ENCODE measurements at places on chromosomes 7 and 10.
A peak's percentile ranks its signal among the peaks of the same experiment; 100 is the strongest.

- no peak for DNase-seq
- no peak overlapping the region for H3K4me3 ChIP-seq
- no peaks in the 10 kb centered on the region for H3K36me3 ChIP-seq
- H3K4me1 ChIP-seq, result no peaks in the 10 kb centered on the region
These were observed 41.1 kb downstream of the FAM20C start for GRCh38 chr7:233249-234035.

DNA sequence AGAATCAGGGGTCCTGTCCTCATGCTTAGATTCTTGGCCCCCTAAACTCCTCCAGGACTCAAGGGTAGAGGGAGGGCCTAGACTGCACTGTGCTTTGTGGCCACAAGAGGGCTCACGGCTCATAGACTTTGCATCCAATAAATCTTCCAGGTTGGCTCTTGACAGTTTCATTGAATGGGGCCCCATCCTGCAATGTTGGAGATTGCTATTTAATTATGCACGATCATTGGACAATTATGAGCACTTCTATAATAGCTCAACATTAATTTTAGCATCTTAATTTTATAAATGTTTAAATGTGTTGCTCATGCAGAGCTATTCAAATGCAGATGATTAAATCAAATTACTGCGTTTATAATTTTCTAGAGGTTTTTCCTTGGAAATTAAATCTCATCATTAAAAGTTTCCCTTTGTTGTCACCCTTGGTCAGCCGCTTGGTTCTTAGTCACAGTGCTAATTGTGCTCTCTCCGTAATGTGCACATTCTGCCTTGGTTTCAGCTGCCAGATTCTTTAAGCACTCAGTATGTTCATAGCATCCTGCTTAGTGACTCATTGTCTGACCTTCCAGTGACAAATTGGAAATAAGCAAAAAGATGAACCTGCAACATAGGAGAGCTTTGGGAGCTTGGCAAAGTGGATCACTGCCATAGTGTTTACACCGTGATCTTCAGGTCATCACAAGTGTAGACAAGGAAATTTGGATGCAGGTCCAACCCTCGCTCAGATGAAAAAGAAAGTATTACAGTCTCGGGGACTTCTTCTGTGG is 33.4 kb upstream of the PLPP4 start:
- H3K4me3 ChIP-seq, result no peak overlapping the region
- peaks cover 9% of the 10 kb centered on the region for H3K27me3 ChIP-seq
- H3K4me1 ChIP-seq, result no peaks in the 10 kb centered on the region
- peak; percentile 28 for DNase-seq
- H3K36me3 ChIP-seq, result no peaks in the 10 kb centered on the region

- H3K36me3 ChIP-seq, result peaks cover 5% of the 10 kb centered on the region
- H3K27ac ChIP-seq, result no peak overlapping the region
- peaks cover 8% of the 10 kb centered on the region for H3K4me1 ChIP-seq
- H3K27me3 ChIP-seq, result peaks cover 9% of the 10 kb centered on the region
- no peak overlapping the region for H3K4me3 ChIP-seq
- no peak for DNase-seq
These were observed 61.2 kb downstream of the OAT start for GRCh38 chr10:124357561-124357885.

DNA sequence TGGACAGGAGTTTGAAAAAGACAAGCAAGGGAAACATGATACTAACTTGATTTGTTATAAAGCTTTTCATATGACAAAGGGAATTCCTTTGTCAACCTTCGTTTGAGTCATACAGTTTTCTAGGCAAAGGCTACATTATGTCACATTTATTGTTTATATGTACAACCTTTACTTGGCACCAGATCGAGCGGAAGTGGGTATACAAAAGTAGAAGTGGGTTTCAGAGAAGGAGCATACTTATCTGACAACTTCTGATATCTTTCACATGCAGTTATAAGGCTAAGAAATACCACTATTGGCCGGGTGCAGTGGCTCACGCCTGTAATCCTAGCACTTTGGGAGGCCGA is 11.0 kb downstream of the STMP1 start:
- H3K4me3 ChIP-seq, result no peak overlapping the region
- no peak for DNase-seq
- peak overlapping the region; percentile 11 for H3K27ac ChIP-seq
- H3K4me1 ChIP-seq, result peaks cover 33% of the 10 kb centered on the region

- peaks cover 30% of the 10 kb centered on the region for H3K27me3 ChIP-seq
- H3K4me1 ChIP-seq, result peaks cover 7% of the 10 kb centered on the region
- H3K27ac ChIP-seq, result no peak overlapping the region
- H3K4me3 ChIP-seq, result peak overlapping the region; percentile 70
- peaks cover 3% of the 10 kb centered on the region for H3K36me3 ChIP-seq
These were observed 959 bp upstream of the ATRNL1 start for GRCh38 chr10:115092258-115092554.

- no peak for DNase-seq
- H3K4me1 ChIP-seq, result no peaks in the 10 kb centered on the region
- H3K27ac ChIP-seq, result no peak overlapping the region
- H3K27me3 ChIP-seq, result no peaks in the 10 kb centered on the region
These were observed 517.2 kb upstream of the CNTNAP2 start for GRCh38 chr7:145599376-145599775.

DNA sequence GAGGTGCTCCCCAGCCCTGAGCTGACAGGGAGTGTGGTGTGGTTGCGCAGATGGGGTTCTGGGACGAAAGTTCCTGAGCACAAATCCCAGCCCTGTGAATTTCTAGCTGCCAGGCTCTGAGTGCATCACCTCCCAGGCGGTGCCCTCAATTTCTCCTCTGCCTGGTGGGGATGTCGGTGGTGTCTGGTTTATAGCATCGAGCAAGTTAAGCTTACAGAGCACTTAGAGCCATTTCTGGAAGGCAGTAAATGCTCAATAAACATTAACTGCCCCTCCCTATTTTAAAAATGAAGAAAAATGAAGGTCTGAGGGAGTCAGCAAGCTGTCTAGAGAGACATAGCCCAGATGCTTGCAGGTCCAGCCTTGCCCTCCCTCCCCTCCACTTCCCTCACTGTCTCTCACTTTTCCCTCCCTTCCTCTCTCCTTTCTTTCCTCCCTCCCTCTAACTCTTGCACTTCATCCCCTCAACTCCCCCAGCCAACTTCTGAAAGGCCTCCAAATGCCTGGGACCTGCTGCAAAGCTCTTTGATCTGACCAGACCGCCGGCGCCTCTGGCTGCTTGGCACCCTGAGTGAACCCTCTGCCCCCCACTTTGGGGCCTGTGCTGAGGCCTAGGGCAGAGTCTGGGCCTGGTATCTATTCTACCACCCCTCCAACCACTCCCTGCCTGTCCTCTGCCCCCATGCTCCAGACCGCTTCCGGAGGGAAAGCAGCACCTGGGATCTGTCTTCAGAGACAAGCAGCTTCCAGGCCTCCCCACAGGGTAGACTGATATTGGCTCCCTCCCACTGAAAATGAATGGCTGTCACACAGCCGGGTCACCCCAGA is 438.3 kb downstream of the RPS24 start:
- H3K27ac ChIP-seq, result no peak overlapping the region
- H3K4me3 ChIP-seq, result no peak overlapping the region
- no peaks in the 10 kb centered on the region for H3K36me3 ChIP-seq
- H3K4me1 ChIP-seq, result peaks cover 9% of the 10 kb centered on the region
- DNase-seq, result no peak

DNA sequence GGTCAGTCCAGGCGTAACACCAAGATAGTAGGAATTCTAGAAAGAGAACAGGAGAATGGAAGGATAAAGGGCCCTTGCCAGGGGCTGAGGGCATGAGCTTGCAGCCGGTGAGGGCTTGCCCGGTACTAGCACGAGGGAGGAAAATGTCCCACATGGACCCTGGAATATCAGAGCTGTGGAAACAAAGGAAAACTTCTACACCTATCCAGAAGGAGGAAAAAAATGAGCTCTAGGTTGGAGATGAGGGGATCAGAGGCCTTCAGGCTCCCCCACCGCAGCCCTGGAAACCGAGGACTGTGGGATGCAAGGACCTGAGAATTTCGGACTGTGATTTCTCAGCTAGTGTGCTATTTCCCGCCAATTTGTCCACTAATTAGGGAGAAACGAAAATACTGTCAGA is 22.1 kb downstream of the RAMP3 start:
- H3K27ac ChIP-seq, result no peak overlapping the region
- peaks cover 2% of the 10 kb centered on the region for H3K27me3 ChIP-seq
- no peak overlapping the region for H3K4me3 ChIP-seq
- no peaks in the 10 kb centered on the region for H3K4me1 ChIP-seq
- H3K36me3 ChIP-seq, result no peaks in the 10 kb centered on the region

DNA sequence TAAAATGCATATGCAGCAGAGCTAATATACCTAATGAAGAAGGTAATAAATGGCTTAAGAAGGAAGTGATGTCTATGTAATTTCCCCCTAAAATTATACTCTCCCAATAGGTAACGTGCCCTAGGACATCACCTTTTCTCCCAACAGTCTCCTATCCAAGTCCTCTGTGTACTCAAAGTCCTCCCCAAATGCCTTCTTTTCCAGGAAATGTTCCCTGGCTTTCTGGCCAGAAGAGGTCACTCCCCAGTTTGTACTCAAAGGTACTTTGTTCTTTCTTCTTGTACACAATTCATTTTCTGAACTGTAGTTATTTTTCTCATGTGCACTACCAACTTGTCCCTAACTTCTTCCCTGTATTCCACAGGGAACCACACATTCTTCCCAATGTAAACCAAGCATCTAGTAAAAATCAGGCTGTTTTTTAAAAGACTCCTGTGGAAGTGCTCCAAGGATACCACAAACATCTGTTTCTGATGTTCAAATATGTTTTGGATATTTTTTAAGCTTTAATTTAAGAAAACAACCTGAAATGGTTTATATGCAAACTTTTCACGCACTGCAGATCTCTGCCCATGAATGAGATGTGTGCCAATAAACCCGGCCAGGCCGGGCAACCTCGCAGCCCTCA is 262.3 kb upstream of the KLF14 start:
- peaks cover 95% of the 10 kb centered on the region for H3K4me1 ChIP-seq
- H3K27me3 ChIP-seq, result peaks cover 7% of the 10 kb centered on the region
- H3K27ac ChIP-seq, result peak overlapping the region; percentile 87
- DNase-seq, result no peak

DNA sequence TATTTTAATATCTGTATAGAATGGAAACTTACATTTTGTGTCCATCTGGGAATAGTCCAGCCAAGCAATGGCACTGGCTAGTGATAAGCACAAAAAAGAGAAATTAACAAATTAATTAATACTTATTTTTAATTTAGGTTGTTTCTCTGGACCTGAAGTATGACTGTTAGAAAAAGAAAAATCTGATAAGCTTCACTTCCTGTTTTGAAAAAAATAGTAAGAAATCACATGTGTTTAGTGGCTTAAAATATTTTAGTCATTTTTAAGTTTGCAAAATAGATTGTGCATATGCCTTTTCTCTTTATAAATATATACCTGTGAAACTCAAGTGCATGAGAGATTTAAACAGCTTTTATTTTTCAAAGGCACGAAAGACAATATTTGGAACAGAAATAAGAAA is 50.1 kb upstream of the CREB5 start:
- H3K27me3 ChIP-seq, result peaks cover 5% of the 10 kb centered on the region
- no peak overlapping the region for H3K4me3 ChIP-seq
- H3K36me3 ChIP-seq, result no peaks in the 10 kb centered on the region

DNA sequence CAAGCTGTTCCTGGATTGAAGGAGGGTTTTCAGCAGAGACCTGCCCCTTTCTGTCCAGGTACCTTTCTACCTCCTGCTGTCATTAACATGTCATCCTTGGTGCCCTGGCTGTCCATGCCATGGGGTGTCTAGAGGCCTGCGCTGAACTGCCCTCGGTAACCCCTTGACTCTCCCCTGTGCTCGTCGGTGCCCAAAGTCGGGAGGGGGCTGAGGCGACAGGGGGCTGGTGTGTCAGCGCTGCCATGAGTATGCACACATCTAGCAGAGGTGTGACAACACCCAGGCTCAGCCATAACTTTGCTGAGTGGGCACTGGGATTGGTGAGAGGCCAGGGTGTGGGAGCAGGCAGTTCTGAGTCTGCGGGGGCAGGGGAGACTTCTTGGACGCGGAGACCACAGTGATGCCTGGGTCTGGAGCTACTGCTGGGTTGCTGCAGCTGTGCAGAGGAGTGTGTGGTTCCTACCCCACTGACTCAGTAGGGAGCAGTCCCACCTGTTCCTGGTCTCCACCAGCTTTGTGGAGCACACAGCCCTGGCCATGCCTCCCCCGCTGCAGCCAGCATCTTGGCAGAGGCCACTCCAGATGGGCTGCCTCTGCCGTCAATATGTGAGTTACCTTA is 376.2 kb upstream of the SEMA3C start:
- no peak overlapping the region for H3K27ac ChIP-seq
- H3K4me1 ChIP-seq, result no peaks in the 10 kb centered on the region
- H3K36me3 ChIP-seq, result no peaks in the 10 kb centered on the region
- DNase-seq, result no peak
- no peak overlapping the region for H3K4me3 ChIP-seq

DNA sequence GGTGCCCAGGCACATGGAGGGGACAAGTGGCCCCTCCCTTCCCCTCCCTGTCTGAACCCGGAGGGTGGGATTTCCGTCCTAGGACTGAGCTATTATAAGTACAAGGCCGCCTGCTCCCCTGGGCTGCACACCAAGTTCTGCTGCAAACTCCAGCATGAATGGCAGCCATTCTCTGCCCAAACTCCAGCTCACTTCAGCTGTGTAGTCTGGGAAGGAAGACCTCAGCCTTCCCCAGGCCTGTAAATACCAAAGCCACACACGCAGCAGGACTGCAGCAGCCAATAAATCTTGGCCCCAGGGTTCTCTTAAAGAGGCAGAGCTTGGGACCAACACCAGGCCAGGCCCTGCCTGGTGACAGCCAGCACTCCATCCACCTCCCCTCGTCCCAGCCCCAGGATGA is 291.3 kb upstream of the ZMIZ1 start:
- H3K27me3 ChIP-seq, result peaks cover 3% of the 10 kb centered on the region
- DNase-seq, result no peak
- no peaks in the 10 kb centered on the region for H3K36me3 ChIP-seq
- no peak overlapping the region for H3K4me3 ChIP-seq

DNA sequence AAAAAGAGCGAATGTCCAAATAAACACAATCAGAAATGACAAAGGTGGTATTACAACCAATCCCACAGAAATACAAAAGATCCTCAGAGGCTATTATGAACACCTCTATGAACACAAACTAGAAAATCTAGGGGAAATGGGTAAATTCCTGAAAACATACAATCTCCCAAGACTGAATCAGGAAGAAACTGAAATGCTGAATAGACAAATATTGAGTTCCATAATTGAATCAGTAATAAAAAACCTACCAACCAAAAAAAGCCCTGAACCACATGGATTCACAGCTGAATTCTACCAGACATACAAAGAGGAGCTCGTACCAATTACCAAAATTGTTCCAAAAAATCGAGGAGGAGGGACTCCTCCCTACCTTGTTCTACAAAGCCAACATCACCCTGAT is 56.1 kb upstream of the ZNF800 start:
- no peaks in the 10 kb centered on the region for H3K4me1 ChIP-seq
- no peak overlapping the region for H3K4me3 ChIP-seq
- no peaks in the 10 kb centered on the region for H3K36me3 ChIP-seq

- no peak overlapping the region for H3K4me3 ChIP-seq
- H3K27me3 ChIP-seq, result peaks cover 4% of the 10 kb centered on the region
- no peak for DNase-seq
- no peak overlapping the region for H3K27ac ChIP-seq
- peaks cover 6% of the 10 kb centered on the region for H3K4me1 ChIP-seq
- no peaks in the 10 kb centered on the region for H3K36me3 ChIP-seq
These were observed 250.8 kb upstream of the MBL2 start for GRCh38 chr10:53023411-53023810.

- no peak for DNase-seq
- no peaks in the 10 kb centered on the region for H3K36me3 ChIP-seq
- H3K27me3 ChIP-seq, result no peaks in the 10 kb centered on the region
- H3K27ac ChIP-seq, result no peak overlapping the region
These were observed 396.6 kb upstream of the KLF6 start for GRCh38 chr10:4181621-4182049.

GRCh38 chr7:53191191-53191695 is 155.8 kb downstream of the POM121L12 start:
- no peak overlapping the region for H3K27ac ChIP-seq
- H3K4me1 ChIP-seq, result no peaks in the 10 kb centered on the region
- no peak for DNase-seq
- H3K4me3 ChIP-seq, result no peak overlapping the region
